ENCODE measurements at places on chromosomes 12 and 14. TPM values are rescaled to one million over a fixed set of nuclear protein-coding genes. Genes with fewer than 3 reads are reported as not detected.

The PTGER2 gene
- not detected for total RNA-seq

The OR4E2 gene
- not detected for total RNA-seq

The FAM181A gene
- not detected for total RNA-seq

The PLA2G1B gene
- total RNA-seq = not detected

The OS9 gene
- total RNA-seq = 185 TPM

The PZP gene
- total RNA-seq = 0.20 TPM

The PELI2 gene
- total RNA-seq = 2.5 TPM

The DEGS2 gene
- not detected for total RNA-seq

The SIX6 gene
- total RNA-seq = not detected

The PMEL gene
- not detected for total RNA-seq

Data from mammary microvascular endothelial cell (primary cell).